Bladder microvascular endothelial cell (primary cell): ENCODE measurements at places on chromosomes 16 and 17. TPM values are rescaled to one million over a fixed set of nuclear protein-coding genes. Genes with fewer than 3 reads are reported as not detected.

BCO1 gene
- not detected in 2 replicates for total RNA-seq

RUNDC3A gene
- 0.25 and 0.32 TPM in 2 replicates for total RNA-seq

INTS2 gene
- 11.0 and 19.8 TPM in 2 replicates for total RNA-seq

CHRNE gene
- total RNA-seq, result 0.31 and 0.32 TPM in 2 replicates

METTL16 gene
- total RNA-seq, result 7.3 and 13.0 TPM in 2 replicates

SMTNL2 gene
- total RNA-seq, result not detected in 2 replicates

RND2 gene
- 0.16 and 0.19 TPM in 2 replicates for total RNA-seq

MRC2 gene
- 1.8 and 20.5 TPM in 2 replicates for total RNA-seq

SULT1A1 gene
- total RNA-seq, result 0.76 and 0.97 TPM in 2 replicates

DHRS7B gene
- 18.6 and 19.3 TPM in 2 replicates for total RNA-seq

SCNN1B gene
- 0.32 and 4.0 TPM in 2 replicates for total RNA-seq
